ENCODE measurements at places on chromosomes 3 and 15.

- DNase-seq: no peak
Observed at GRCh38 chr15:42042602-42043400, 22.0 kb upstream of the PLA2G4E start.

DNA sequence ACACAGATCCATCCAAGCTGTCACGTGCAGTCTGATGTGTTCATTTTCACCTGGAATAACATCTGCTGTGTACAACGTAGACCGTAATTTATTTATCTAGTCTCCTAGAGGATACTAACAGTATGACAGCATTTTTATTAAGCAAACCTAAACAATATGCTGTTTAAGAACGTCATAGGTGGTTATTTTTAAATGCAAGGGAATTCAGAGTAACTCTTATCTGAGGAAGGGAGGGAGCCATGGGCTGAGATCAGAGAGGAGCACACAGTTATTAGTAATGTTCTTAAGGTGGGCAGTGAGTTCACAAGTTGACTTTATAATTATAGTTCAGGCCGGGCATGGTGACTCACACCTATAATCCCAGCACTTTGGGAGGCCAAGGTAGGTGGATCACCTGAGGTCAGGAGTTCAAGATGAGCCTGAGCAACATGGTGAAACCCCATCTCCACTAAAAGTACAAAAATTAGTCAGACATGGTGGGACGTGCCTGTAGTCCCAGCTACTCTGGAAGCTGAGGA lies 193.6 kb downstream of the UACA start:
- DNase-seq: no peak

- no peak for DNase-seq
Observed at GRCh38 chr3:10557250-10557649, 51.9 kb upstream of the ATP2B2 start.

- no peak for DNase-seq
Observed at GRCh38 chr3:47134311-47134710, 29.6 kb downstream of the SETD2 start.

GRCh38 chr3:63279005-63279841 lies 1.1 kb downstream of the SYNPR start:
- no peak for DNase-seq

DNA sequence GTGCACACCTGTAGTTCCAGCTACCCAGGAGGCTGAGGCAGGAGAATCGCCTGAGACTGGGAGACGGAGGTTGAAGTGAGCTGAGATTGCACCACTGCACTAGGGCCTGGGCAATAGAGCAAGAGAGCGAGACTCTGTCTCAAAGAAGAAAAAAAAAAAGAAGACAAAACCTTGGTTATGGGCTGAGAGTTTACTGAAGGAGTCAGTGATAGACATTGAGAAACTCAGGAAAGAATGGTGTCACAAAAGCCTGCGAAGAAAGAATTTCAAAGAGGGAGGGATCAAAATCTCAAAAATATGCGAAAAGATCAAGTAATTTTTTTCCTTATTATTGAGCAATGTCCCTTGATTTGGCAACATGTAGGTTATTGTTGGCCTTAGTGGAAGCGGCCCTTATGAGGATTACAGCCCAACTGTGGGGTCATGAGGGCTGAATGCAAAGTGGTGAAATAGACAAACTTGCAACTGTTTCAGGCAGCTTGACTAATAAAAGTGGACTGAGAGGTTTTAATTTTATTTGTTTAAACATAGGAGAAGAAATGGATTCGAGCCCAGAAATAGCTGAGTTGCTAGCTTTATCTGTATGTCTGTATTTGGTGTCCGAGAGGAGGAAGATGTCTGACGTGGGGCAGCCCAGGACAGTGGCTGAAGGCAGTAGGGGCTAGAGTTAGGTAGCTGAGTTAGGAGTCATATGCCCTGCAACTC lies 18.8 kb upstream of the CELF6 start:
- DNase-seq: no peak

GRCh38 chr15:60975218-60975617 lies 253.9 kb downstream of the RORA start:
- DNase-seq: no peak

GRCh38 chr3:103075282-103075681 lies 640.5 kb downstream of the ZPLD1 start:
- no peak for DNase-seq

Data from stimulated activated CD4-positive, alpha-beta T cell treated with anti-CD3 and anti-CD28 coated beads, Interleukin-1b, Interleukin-23, amount 100 ng/mL, for 1 hour (primary cell).